CD4-positive, alpha-beta T cell treated with Interleukin-10 for 1 hour (primary cell): ENCODE measurements at places on chromosomes 16 and 17.

DNA sequence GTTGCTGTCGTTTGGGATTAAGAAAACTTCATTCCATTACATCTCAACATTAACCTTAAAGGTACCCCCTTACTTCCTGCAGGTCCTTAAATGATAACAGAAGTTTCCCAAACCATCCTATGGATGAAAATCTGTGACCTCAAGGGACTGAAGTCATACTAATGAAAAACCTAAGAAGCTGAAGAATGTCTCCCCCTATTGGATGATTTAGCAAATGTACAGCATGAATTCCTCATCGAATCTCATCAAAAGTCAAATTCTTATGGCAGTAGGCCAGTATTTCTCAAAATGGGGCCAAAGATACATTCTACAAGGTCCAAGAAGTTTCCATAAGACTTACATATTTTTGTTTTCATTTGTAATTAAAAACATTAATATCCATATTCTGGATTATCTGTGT lies 13.5 kb downstream of the SCO1 start:
- DNase-seq, result peak; percentile 6

DNA sequence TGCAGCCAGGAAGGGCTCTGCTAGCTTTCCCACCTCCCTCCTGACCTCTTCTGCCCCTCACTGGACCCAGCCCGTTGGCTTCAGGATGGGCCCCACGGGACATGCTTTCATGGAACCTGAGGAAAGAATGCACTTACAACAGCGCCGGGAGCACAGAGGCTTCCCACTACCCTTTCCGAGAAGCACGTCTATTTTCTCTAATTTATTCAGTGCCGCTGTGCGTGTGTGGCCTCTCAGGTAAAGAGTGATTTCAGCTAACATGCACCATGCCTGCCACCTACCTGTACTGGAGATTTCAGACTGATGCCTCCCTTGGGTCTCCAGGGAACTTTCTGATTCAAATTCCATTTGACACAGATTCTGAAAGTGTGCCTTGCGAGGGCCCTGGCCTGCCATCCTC lies 140.1 kb downstream of the CYLD start:
- DNase-seq, result no peak

DNA sequence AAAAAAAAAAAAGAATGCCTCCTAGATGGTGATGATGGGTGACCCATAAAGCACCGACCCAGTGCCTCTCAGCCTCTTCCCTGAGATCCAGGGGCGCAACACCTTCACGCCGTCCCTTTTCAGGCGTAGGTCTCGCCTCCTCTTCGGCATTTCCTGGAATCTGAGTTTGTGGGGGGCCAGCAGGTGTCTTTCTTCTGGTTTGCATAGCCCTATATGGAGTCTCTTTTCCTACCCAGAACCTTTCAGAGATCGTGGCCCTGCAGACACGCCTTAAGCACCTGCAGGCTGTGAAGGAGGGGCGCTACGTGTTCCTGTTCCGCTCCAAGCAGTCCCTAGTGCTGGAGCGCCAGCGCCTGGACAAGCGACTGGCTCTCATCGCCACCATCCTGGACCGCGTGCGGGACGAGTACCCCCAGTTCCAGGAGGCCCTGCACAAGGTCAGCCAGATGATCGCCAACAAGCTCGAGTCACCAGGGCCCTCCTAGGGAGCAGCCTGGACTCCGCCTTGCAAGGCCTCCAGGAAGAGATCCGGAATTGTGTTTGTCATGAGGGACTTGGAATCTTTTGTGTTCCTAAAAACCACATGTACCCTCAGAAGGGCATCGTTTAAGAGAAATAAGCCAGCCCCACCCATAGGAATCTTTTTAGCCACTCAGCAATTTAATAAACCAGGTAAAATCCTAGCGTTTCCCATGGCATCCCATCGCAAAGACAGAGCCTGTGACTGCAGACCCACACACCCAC lies 1.9 kb upstream of the GAA start:
- DNase-seq, result no peak

GRCh38 chr16:8576141-8577004 lies 13.9 kb downstream of the TMEM114 start:
- no peak for DNase-seq

DNA sequence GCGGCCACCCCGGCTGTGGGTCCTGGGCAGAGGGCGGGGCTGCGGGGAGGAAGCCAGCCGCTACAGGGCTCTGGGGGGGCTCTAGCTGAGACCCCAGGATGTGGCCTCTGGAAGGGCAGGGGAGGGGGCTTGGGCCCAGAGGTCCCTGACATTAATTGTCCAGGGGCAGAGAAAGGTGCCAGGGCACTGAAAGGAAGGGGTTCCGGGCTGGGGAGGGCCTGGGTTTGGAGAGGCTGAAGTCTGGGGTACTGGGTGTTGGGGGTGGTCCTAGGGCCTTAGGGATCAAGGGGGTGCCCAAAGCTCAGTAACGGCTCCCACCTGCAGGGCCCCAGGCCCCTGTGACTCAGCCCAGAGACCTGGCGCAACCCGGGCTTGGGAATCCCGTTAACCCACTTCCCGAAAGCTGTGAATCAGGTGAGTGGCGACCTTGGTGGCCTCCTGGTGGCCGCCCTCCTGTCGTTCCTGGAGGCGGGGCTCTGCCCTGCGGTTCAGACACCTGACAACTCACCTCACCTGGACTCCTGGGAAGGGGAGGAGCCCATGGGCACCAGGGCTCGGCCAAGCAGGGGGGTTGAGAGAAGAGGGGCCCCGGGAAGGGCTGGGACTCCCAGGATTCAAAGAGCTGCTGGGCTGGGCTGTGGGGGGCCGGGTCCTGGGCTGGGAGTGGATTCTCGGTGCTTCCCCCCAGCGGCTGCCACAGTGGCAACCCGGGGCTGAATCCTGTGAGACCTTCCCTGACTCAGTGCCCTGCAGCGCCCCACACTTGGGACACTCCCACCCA lies 465 bp upstream of the PRSS22 start:
- DNase-seq, result no peak

- no peak for DNase-seq
Measured at GRCh38 chr17:10751563-10751962, 21.7 kb upstream of the TMEM220 start.

DNA sequence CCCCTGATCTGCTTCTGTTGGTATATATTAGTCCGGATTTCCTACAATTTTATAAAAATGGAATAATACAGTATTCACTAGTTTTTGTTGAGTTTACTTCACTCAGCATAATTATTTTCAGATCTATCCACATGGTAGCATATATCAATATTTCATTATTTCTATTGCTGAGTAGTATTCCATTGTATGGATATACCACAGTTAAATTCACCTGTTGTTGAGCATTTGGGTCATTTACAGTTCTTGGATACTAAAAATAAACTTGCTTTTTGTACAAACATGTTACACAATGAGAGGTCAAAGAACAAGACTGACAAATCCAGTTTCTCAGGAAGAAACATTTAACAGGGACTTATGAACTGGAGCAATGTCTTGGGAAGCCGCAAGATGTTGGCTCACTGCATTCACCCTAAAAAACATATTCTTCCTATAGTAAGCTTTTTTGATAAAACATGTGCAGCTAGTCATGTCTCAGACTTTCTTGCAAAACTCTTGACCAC lies 126.9 kb upstream of the HS3ST2 start:
- no peak for DNase-seq

DNA sequence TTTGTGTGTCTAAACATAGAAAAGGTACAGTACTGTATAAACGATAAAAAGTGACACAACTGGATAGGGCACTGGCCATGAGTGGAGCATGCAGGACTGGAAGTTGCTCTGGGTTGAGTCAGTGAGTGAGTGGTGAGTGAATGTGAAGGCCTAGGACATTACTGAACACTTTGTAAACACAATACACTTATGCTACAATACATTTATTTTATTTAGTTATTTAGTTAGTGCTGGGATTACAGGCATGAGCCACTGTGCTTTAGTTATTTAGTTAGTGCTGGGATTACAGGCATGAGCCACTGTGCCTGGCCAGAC lies 4.6 kb downstream of the CFAP20 start:
- DNase-seq, result no peak

DNA sequence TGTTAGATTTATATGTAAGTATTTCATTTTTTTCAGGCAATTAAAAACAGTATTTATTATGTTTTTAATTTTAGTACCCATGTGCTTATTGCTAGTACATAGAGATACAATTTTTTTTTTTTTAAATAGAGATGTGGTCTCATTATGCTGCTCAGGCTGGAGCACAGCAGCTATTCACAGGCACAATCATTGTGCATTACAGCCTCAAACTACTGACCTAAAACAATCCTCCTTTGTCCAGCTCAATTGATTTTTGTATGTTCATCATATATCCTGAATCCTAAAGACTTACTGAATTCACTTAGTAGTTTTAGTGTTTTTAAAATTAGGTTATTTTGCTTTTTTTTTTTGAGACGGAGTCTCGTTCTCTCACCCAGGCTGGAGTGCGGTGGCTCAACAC lies 26.3 kb downstream of the SPECC1 start:
- DNase-seq, result no peak

DNA sequence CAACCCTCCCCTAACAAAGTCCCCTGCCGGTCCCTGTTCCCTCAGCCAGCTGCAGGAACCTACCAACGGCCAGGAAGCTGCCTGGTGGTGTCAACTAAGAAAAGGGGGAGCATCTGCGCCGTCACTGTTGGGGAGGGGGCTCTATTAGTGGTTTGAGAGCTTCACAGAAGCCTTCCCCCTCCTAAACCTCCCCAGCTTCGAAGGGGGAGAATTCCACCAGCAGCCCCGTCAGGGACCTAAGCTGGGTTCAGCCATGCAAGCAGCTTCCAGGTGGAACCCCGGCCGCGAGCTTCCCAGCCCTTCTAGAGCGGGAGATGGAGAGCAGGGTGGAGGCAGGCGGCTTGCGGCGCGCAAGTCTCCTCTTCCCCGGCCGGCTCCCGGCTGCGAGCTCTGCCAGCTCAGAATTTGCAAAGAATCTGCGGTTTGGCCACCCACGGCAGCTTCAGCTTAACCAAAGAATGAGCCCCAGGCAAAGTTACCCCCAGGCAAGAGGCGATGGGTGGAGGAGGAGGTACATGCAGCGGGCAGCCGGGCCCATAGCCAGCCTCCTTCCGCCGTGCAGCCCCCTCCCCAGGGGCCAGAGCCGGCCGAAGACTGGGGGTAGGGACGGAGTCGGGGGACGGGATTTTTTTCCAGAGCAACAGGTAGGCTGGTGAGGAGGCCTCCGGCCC lies 33.7 kb downstream of the DDX19A start:
- peak; percentile 59 for DNase-seq

GRCh38 chr17:35460354-35460851 lies 11.8 kb upstream of the SLFN13 start:
- DNase-seq, result peak; percentile 79

GRCh38 chr16:11677959-11678881 lies 10.0 kb downstream of the SNN start:
- DNase-seq, result no peak

DNA sequence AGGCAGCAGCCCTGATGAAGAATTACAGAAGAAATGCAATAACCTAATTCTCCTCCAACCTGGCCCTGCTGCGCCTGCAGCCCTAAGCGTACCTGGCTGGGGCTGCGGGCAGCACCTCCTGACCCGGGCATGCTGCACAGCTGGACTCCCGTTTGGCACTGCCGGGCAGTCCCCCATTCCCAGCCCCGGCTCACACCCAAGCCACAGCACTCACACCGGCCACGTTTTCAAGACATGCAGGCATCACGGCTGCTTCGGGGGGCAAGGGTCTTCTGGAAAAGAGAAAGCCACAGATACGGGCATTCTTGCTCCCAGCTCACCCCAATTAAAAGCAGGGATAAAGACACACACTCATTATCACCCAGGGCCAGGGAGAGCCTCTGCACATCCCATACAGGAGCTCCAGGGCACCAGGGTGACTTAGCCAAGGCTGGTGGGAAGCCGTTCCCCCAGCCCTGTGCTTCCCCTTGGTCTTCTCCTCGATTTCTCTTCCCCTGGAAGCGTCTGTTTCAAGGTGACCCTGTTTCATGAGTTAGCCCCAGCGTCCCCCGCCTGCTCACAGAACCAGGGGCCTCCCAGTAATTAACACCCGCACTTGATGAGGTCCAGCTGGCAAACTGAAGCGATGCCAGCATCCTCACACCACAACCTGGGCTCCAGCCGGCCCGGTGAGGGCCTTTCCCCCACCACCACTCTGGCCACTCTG lies 216.7 kb downstream of the C16orf78 start:
- no peak for DNase-seq

- no peak for DNase-seq
Measured at GRCh38 chr17:20206068-20206467, 196.9 kb downstream of the SPECC1 start.

- DNase-seq, result no peak
Measured at GRCh38 chr17:36142235-36142634, 34.2 kb downstream of the TBC1D3B start.

- DNase-seq, result no peak
Measured at GRCh38 chr17:74198694-74199093, 4.8 kb upstream of the RPL38 start.

DNA sequence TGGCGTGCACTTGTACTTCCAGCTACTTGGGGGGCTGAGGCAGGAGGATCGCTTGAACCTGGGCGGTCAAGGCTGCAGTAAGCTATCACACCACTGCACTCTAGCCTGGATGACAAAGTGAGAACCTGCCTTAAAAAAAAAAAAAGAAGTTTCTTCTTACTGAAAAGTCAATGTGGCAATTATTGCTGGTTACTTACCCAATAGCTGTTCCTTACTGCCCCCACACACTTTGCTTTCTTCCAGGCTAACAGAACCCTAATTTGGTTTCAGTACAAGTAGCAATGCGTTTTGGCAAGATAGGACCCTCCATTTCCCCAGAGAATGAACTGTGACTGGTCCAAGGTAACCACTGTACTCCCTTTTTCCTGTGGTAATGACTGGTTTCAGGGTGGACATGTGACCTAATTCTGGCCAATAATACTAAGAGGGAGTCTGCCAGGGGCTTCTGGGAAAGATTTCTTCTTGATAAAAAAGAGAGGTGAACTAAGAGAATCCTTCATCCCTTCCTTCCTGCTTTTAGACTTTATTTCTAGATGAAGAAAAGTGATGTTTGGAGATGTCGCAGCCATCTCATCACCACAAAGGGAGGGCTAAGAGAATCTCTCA lies 58.8 kb upstream of the MSI2 start:
- no peak for DNase-seq
